ENCODE measurements at places on chromosomes 1 and 21.

DNA sequence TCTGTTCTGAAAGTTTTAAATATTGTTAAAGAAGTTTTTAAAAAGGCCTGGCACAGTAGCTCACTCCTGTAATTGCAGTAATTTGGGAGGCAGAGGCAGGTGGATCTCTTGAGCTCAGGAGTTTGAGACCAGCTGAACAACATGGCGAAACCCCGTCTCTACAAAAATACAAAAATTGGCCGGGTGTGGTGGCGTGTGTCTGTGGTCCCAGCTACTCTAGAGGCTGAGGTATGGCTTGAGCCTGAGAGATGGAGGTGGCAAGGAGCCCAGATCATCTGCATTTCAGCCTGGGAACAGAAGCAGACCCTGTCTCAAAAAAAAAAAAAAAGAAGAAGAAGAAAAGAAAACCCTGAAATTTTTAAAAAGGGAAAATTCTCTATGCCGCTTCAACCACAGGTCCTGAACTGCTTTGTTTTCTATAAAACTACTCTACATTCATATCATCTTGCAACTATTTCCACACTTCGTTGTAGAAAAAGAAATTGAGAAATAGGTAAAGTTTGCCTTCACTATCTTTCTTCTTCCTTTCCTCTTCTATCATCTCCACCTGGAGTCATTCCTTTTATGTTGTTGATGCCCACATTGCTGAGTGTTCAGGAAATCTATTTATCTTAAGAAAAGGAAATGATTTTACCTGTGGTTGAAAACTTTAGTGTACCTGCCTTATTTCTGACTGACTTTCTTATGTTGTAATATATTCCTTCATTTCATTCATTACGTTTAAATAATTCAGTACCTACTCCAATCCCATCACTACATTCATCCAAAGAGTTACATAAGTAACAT, 1.7 kb downstream of the ATP6V1G3 start:
- DNase-seq, result no peak

DNA sequence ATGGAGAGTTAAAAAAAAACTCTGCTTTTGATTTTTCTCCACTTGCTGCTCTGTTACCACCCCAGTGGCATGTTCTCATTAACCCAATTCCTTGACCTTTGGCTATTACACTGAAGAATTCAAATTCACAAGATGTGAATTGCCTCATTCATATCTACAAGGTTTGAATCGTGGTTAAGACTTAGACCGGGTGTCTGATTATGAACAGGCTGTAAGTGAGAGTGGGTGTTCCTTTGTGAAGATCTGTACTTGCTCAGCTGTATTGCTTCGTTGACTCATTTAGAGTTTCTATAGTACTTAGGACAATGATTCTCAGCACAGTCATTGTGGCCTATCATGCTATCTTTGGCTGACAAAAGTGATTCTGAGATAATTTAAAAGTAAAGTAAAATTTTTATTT, 36.4 kb downstream of the DNM3 start:
- DNase-seq, result no peak

DNA sequence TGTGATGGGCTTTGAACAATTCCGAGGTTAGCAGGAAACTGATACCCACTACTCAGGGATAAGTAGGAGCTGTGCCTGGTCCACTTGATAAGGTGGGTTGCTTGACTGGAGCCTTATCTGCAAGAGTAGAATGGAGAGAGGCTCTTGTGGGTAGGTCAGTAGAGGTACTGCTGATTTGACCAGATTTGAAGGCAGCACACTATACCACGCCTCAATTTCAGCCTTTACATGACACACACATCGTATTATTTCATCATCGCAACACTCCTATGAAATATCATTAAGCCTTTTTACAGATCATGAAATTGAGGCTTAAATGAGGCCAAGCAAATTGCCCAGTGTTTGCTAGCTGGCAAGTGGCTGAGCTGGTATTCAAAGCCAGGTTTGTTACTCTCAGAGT, 69.6 kb downstream of the KCNJ15 start:
- no peak for DNase-seq

DNA sequence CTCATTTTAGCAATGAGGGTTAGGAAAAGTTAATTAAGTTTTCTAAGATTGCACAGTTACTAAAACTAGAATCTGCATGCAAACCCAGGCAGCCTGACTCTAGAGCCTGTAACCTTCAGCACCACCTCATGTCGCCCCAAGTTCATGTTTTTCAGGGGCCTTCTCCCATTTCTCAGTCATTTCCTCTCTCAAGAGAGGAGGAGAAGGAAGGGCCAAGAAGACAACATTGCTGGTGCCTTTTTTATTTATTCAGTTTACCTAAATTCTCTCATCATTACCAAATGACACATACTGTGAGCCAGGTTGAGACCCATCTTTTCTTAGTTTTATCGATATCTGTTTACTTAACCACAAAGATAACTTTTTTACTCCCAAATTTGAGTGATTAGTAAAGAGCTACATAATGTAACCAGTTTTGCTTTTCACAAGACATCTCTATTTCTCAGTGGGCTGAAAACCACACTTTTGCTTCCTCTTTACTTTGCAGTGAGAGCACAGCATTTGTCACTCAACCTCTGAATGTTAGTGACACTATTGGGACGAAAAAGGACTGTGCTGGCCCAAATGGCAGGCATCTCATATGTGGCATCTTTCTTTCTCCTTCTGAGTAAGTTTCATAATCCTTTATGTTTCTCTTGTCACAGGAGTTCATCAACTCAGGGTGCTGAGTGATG, at the start of gene CD101:
CD101 (plus strand) TSS at position 507 of the 674 bp plus-strand sequence; CDS start at position 565, 58 bp downstream.
- peak; percentile 57 for DNase-seq

DNA sequence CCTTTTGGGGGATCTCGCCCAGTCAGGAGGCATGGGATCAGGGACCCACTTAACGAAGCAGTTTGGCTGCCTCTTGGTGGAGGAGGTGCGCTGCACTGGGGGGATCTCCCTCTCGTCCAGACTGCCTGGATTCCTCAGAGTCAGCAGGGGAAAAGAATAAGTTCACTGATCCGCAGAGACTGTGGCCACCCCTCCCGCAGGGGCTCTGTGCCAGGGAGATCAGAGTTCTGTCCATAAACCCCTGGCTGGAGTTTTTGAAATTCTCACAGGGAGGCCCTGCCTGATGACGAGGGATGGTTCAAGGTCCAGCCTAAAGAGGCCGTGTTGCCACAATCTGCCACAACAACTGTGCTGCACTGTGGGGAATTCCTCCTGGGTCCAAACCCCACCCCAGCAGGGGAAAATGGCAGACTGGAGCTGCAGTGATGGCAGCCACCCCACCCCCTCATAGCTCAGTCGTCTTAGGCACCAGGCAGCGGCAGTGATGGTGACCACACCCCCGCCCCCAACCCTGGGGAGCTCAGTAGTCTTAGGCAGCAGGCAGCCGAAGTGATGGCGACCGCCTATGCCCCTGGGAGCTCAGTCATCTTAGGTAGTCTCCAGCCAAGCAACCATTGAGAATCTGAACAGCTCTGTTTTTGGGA, 273.8 kb upstream of the USP25 start:
- DNase-seq, result no peak

DNA sequence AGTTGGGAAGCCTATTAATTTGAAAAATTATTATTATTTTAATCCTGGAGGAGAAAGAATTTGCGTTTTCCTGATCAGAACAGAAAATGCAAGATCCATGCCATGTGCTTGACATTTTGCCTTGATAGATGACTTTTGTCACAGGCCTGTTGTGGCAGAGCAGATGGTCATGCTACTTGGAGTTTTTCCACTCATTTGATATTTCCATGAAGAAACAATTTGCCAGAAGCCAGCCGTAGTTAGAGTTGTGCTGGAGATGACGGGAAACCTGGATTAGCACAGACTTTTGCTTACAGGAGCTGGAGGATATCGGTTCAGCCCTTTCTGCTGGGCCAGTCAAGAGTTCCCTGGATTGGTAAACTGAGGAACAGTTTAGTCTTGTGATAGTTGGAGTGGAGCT, 3.2 kb downstream of the RCAN3 start:
- no peak for DNase-seq

DNA sequence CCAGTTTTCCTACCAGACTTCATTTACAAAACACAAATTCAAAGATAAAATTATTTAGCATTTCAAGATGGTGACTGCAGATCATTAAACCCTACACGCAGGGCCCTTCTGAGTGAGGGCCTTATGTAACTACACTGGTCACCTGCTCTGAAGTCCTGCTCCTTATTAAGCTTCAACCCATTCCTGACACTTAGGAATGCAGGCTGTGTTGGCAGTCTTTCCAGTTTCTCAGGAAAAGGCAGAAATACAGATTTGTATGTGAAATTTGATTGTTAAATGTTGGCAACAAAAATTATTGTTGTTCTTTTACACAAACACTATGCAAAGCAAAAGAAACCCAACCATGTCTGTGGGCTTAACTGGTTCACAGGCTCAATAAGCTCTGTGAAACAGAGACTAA, 25.8 kb upstream of the BCAS2 start:
- DNase-seq, result no peak

- no peak for DNase-seq
Measured at GRCh38 chr1:214440219-214440965, 111.0 kb downstream of the PTPN14 start.

DNA sequence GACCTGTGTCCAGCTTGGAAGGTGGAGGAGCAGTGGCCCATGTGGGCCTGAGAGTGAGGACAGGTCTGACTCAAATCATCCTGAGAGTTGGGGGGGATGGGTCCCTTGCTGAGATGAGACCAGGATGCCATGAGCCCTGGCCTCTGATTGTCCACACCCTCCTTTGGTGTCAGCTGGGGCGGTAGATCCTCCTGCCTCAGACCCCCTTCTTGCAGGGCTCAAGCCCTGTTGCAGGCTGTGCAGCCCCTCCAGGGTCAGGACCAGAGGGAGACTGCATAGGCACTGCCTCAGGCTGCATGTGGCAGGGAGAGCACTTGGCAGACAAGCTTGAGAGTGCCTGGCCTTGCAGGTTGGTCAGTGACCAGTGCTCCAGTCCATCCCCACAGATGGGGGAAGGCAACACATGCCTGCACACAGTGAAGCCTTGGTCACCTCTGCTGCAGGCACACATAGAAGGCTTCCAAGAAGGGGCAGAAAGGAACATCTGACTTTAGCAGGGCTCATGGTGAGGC, 82.2 kb upstream of the ACTRT2 start:
- DNase-seq, result no peak

DNA sequence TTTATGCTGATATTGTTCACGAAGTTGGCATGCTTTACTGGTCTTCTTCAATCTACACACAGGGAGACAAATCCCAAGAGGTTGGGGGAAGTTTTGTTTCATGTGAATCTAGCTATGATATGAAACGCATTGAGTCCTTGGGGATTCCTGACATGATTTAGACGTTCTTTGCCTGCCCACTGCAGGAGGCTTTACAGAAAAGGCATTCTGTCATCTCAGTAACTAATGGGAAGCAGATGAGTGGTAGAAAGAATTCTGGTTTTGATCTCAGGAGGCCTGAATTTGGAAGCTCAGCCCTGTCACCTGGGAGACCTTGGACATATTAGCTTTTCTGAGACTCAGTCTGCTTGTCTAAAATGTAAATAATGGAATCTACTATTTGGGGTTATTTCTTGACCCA, 383.0 kb upstream of the NFIA start:
- DNase-seq, result no peak

GRCh38 chr1:21904704-21905520, 32.2 kb downstream of the HSPG2 start:
- DNase-seq, result peak; percentile 40

- no peak for DNase-seq
Measured at GRCh38 chr1:101260556-101261350, 23.9 kb downstream of the S1PR1 start.

DNA sequence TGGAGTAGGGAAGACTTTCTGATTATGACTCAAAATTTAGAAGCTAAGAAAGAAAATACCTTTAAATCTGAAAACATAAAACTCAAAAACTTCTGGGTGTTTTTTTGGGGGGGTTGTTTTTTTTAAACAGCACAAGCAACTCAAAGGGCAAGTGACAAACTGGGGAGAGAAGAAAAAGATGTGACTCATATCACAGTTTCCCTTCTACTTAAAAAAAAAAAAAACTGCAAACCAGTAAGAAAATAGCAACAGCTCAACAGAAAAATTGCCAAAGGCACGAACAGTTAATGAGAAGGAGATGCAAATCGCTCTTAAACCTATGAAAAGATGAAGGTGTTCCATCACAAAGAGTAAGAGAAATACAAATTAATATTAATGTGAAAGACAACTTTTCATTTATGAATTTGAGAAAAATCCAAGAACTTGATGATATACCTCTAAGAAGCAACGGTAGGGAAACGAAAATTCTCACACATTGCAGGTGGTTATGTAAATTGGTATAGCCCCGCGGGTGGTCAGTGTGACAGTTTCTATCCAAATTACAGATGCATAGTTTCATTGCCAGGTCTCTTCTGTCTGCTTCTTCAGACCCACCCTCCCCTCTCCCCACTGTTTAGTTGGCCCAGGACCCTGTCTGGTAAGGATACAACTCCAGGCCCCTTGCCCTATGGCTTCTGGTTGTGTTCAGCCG, 9.0 kb downstream of the IFNAR2 start:
- DNase-seq, result no peak

DNA sequence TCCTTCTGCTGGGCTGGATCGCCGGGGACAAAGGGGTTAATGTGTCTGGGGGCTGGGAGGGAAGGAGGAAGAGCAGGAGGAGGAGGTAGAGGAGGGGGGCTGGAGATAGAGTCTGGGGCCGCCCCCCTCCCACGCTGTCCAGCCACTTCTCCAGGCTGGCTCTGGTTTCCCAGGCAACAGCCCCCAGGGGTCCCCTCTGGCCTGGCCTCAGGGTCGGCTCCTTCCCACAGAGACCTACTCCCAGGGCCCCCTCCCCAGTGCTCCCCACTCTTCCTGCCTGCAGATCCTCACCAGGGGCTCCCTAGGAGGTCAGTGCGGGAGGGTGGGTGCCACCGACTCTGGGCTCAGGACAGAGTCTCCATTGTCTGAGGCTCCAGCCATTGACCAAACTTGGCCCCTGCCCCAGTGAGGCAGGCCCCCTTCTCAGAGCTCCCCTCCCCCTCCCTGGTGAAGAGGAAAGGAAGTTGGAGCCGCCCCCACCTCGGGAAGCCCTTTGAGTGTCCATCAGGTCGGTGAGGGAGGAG, 34.1 kb downstream of the ARHGEF10L start:
- no peak for DNase-seq

DNA sequence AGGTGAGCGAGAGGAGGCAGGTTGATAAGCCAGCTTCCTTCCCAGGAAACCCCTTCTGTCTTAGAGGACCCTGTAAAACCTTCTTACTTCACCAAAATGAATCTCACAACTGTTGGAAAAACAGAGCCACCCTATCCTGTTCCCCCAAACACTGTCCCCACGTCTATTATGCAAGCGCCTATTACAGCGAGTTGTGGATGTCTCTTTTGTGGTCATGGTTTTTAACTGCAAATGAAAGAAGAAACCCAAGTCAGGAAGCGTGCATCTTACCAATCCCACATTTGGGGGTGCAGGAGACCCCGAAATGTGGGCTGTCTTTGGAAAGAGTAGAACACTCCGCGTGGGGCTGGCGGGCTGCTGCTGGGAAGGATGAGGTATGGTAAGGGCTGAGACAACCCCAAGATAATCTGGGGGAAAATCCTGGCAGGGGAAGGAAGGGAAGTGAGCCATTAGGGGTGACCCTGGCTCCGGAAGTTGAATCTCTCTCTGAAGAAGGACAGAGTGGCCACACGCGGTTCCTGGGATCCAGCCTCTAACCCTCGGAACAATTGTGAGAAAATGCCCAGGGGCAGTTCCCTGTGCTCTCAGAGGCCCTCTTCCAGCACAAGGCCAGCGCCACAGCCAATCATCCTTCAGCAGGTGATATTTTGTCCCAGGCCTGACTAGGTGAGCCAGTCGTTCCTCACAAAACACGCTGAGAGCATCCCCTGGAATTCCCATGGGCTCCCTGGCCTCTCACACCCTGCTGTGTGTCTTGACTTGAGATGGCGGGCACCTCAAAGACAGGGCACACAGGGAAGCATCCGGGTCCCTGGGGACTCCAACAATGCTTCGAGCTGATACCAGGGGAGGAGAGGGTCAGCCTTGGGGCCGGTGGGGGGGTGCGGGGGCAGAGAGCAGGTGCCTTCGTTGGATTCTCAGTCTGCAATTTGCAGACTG, 168.5 kb upstream of the IRF2BP2 start:
- peak; percentile 30 for DNase-seq
